Activated CD4-positive, CD25-positive, alpha-beta regulatory T cell (primary cell): ENCODE measurements at places on chromosomes 3 and 15.

DNA sequence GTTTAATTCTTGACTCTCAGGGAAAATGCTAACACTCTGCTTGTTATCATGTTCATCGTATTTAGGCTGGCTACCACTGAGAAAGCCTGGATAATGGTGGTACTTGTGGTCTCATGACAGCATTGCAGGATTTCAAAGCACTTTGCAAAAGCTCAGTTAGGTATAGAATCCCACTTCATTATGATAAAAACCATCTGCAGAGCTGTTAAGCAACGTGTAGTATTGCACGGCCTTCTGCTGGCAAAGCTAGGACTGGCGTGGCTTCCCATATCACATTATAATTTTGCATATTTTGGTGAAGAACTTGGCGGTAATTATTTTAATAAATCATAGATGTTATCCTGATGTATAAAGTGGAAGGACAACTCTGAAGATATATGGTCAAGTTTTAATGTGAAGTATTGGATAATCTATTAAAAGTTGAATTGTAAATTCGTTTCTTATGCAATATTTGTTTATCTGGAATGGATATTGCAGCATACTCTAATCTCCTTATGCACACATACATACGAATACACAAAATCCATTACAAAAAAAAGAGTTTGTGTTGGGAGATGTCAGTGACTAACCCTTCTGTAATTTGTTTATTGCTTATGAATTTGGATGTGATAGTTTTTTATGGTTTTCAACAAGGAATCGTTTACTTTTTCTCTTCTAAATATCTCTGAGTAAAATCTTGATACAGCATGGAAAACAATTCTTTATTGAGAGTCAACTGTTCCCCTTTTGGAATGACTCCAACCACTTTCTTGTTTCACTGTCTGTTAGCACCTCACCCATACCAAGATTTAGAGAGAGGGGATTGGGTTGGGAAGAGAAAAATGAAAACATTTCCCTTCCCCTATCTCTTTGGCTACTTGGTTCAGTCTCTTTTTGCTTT lies 9.2 kb downstream of the RAB8B start:
- no peak for DNase-seq

GRCh38 chr3:141959589-141960554 lies 83.4 kb downstream of the ATP1B3 start:
- no peak for DNase-seq

DNA sequence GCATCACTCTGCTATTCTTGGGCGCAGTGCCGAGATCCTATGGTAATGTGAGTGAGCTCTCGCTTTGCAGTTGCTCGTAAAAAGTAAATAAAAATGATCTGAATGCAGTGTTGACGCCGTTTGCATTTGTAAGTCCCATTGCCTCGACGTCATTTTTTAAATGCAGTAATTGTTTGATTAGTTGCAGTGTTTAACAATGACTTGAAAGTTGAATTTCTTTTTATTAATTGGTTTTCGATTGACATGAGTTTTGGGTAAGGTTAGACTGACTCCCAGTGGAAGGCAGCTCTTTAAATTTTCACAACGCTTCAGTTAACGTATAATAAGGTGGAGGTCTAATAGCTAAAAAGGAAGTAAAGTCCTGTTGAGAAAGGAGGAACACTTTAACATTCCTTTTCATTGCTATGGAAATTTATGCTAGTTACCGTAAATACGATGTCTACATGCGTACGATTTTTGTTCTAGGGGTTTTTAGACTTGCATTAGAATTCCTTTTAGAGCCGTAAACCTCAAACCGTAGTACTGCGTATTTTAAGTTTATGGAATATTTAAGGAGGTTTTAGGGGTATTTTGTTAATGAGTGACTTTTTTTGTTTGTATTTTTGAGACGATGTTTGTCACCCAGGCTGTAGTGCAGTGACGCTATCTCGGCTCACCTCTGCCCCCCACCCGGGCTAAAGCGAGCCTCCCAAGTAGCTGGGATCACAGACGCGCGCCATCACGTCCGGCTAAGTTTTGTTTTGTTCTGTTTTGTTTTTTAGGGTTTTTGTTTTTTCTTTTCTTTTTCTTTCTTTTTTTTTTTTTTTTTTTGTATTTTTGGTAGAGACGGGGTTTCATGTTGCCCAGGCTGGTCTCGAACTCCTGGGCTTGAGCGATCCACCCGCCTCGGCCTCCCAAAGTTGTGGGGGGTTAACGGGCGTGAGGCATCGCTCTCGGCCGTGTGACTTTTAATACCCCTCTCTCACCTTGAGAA lies 1.4 kb downstream of the MORF4L1 start:
- DNase-seq: no peak

DNA sequence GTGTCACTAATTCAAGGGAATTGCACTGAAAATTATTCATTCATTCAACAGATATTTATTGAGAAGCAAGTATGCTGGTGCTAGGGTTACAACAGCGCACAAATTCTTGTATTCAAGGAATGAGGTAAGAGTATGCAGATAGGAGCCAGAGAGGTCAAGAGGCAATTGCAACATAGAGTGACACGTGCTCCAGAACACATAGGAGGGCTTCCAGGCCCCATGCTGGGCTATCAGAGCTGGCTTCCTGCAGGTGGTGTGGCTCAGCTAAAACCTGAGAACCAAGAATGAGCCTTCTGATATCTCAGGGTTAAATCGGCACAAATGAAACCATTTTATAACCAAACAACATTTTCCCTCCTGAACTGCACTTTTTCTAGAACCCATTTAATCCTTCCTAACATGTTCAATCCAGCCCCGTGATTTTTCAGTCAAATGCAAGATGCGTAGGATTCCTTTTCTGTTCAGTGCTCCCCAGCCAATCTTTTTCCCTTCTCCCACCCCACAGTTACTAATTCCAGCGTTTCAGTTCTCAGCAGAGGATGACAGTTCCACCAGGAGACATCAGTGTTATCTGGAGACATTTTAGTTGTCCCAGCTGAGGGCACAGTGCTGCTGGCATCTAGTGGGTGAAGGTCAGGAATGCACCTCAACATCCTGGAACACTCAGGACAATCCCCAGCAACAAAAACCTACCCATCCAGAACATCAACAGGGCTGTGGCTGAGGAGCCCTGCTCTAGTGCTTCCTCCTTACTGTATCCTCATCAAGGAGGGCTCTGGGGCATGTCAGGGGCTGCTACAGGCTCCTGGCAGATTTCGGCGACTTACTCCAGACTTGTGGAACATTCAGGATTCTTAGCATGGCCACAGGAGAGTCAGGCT lies 13.1 kb downstream of the CCR5AS start:
- no peak for DNase-seq

GRCh38 chr3:65398953-65399352 lies 639.8 kb downstream of the MAGI1 start:
- DNase-seq: no peak

DNA sequence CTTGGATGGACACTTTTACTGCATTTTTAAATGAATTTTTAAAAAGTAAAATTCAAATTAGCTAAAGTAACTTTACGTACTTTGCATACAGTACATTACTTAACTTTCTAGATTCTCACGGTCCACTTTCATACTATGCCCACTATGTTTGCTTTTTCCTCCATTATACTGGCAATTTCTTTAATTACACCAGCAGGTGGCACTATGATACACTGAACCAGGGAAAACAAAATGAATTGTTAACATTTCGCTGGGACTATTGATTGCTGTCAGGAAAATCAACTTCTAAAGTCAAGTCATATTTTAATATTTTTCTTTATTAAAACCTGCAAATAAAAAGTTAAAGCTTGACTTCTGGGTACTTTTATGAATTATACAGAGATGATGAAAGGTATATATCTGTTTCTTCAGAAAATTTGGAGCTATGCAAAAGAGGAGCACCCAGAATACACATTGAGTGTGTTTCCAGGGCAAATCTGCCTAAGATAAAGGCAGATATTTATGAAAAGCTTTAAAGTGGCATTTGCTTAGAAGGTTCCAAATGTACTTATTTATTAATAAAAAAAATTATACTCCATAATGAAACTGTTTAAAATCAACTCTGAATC lies 21.8 kb upstream of the POU1F1 start:
- no peak for DNase-seq

DNA sequence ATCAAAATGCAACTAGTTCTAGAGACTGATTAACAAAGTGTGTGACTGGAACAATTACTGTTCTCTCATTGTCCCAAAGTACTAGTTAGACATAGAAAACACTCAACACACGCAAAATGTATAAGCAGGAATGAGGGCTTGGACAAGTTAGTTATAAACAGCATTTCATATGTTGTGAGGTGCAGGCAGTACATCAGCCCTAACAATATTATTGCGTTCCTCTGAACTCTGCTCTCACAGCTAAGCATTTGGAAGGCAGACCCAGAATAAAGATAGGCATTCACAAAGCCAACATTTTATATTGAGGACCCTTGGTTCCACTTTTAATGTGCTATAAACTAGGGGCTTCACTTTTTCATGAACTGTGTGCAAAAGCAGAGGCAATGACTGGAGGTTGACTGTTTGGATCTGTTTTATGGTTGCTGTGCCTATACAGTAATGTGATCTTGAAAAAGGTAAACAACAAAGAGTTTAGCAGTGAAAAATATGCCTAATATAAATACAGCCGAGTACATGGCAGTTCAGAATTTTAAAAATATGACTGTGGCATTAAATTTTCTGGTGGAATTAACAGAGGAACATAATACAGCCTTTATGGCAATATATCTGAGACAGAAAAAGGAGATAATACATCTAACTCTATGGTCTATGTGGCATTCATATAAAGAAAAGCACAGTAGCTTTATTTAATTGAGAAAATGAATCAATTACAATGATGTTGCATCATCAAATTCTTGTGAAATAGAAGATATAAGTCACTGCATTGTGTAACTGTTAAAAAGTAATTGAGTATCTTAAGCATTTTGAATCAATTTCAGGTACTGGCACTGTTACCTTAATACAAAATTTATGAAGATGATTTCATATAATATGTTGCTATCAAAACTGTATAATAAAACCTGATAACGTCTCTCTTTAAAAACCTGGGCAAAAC lies 80.0 kb upstream of the SKOR1 start:
- no peak for DNase-seq

- DNase-seq: no peak
These were observed 3.5 kb downstream of the EIF4A2 start for GRCh38 chr3:186786922-186787321.

- no peak for DNase-seq
These were observed 8.8 kb downstream of the GPR87 start for GRCh38 chr3:151307583-151308488.

GRCh38 chr3:30263925-30264313 lies 342.5 kb upstream of the TGFBR2 start:
- DNase-seq: no peak

- peak; percentile 39 for DNase-seq
These were observed 436 bp downstream of the ADPGK start for GRCh38 chr15:72783004-72783639.

DNA sequence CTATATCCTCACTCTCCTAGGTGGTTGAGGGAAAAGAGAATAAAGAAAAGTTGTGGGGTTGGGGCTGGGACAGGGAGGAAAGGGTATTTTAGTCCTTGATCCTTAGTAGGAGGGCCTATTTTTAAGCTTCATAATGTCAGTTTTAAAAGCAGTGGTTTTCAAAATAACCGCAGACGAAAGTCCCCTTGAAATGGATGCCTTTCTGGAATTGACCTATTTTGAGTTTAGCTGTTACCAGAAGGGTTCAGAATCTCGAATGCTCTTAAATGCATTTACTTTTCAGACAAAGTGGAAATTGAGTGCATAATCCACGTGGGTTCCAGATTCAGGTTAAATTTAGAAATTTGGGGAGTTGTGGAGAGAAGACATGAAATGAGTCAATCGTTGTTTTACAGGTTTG lies 16.6 kb downstream of the MAP2K1 start:
- DNase-seq: no peak

DNA sequence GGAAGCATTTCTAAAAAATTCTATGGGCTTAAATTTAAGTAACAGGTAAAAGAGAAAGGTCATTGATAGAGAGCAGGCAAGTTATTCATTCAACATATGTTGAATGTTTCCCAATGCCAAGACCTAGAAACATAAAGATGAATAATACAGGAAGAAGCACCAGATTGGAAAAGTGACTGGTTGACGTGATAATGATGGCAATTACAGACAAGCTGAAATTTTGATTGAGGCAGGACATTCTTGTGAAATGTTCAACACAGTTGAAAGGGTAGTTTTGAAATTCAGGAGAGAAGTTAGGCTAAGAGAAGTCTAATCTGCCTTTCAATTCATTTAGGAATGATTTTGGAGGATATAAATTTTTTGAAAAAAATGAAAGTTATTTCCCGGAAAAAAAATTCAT lies 536.3 kb upstream of the NAALADL2 start:
- no peak for DNase-seq

- DNase-seq: no peak
These were observed 240.3 kb downstream of the FGF12 start for GRCh38 chr3:192487033-192487432.

DNA sequence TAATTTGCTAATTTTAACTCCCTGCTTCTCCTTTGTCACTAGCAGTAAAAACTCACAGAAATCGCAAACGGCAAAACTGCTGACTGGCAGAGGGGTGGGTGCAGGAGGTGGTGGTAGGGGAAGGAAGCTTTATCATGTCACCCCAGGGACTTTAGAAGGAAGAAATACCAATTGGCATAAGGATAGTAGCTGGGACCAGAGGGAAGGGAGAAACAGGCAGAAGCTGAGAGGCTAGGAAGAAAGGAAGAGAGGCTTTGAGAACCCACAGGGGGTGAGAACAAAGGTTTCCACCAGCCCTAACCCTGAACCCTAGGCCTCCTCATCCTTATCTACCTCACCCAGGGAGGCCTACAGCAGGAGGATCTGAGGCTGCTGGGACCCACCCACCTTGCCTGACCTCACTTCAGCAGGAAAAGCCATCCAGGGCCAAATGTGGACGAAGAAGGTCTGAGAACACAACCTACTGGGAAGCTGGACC lies 10.7 kb downstream of the ITGB5 start:
- DNase-seq: no peak

DNA sequence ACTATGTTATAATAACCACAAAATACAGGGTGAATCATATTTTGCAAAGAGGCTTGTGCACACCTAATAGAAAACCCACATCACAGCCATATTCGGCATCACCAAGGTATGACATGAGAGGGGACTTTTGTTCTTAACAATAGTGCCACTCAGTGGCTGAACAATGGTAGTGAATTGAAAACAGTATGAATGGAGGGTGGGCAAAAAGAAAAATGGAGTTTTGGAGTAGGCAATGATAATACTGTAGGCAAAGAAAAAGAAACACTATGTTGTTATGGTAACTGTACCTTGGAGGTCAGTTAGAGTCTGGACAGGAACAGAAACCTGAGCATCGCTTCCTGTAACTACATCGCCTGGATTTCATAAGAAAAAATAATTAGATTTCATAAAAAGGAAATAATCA lies 348.6 kb downstream of the PLCL2 start:
- DNase-seq: no peak

GRCh38 chr3:24683633-24684384 lies 189.2 kb upstream of the THRB start:
- DNase-seq: no peak

DNA sequence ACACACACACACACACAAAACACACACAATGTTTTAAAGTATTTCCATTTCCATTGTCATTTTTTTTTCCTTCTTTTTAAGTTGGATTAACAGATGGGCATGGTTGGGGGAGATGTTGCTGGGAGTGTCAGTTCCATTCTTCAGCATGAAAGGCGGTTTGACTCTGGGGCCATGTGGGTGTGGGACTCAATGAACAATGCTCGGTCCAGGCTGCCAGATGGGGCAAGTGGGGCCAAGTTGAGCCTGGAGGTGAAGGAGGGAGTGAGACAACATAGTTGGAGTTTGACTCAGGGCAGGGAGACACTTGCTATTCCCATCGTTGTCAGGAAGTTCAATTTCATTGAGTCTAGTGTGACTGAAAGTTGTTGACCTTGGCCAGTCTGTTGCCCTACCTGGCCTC lies 125.3 kb downstream of the TLE3 start:
- DNase-seq: no peak
